HuH-7 (cell line): ENCODE measurements at places on chromosomes 7 and 10.

DNA sequence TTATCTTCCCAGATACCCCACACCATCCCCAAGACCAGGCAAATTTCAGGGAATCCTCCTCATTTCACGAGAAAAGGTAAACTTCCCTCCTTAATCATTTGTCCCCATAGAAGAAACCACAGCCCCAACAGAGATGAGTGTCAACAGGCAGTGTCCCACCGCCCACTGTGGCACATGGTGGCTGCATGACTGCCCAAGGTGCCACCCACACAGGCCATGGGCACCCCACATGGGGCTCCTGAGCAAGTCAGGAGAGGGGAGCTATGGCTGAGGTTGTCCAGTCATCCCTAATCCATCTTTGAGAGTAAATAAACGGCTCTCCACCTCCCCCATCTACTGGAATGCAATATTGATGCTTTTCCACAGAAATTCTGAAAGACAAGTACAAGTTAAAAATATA is 44.1 kb downstream of the ANTXRL start:
- DNase-seq = no peak

- no peak for DNase-seq
Measured at GRCh38 chr7:102978284-102978683, 65.5 kb downstream of the LRRC17 start.

- no peak for DNase-seq
Measured at GRCh38 chr10:29829776-29830175, 195.0 kb upstream of the SVIL start.

DNA sequence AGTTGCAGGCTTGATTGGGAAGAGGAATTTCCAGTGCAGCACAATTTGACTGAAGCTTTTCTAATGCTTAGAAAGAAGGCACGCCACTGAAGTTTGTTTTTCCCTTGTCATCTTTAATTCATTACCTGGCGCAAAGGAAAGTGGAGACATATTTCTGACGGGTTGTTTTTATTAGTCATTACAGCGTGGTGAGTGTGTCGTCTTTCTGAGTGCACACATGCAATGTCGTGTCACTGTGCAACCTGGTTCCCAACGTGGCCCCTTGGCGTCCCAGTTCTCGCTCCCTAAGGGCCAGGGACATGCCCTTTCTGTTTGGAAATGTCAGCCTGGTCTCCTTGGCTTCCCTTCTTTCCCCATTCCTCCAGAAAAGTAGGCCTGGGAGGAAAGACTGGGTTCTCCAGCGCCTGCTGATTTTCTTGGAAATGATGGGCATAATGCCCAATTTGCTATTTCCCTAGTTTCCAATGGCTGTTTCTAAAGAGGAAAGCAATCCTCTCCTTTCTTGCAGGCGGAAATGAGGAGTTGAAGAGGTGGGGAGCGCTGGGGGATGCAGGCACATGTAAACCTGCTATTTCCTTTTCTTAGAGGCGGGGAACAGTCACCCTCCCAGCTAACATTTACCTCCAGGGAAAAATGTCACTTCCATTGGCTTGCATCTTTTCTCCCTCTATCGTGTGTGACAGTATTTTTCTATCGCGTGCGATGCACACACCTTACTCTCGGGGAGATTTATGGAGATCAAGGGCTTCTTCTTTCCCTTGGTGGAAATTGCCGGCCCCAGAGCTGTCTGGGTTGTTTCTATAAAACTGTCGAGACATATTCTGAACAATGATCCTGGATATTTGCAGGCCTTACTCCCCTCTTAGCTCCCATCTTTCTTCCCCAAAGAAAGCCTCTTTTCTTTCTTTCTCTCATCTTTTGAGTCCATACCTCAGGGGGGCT is 249.8 kb downstream of the ARHGAP12 start:
- no peak for DNase-seq

- DNase-seq = no peak
Measured at GRCh38 chr10:66929375-66929774, 3.5 kb downstream of the LRRTM3 start.

- DNase-seq = no peak
Measured at GRCh38 chr7:11221984-11222383, 248.3 kb downstream of the PHF14 start.

- DNase-seq = no peak
Measured at GRCh38 chr10:112536663-112537062, 89.6 kb downstream of the VTI1A start.

- no peak for DNase-seq
Measured at GRCh38 chr10:112539340-112539739, 92.3 kb downstream of the VTI1A start.

DNA sequence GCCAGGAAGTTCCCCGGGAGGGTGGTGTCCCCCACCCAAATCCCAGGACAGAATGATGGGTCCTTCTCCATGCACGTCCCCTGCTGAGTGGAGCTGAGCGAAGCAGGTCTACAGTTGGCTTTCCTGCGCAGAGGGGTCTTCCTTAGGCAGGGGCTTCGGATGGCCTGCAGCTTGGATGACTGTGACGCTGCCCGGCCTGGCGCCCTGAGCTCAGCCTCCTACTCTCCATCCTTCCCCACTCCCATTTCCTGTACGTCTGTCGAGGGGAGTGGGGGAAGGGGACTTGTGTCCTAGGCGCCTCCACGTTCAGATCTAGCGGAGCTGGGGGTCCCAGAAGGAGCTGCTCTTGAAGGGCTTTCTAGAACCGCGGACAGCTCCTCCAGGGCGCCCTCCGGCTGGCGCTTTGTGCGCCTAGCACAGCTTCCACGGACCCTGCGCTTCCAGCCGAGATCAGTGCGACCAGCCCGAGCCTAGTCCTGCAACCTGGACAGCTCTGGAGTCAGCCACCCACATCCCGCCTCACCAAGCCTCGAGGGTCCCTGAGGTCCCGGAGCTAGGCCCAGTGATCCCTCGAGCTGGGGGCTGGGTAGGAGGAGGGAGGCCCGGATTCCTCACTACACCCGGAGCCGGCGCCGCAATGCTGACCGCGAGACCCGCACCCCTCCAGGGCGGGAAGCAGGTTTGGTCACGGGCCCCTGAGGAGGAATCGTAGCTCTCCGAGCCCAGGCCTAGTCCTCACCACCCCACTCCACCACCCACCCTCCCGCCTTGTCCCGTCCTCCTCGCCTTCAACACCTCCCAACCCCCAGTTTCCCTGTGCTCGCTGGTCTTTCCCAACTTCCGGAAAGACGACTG is 1.9 kb downstream of the GRID1 start:
- no peak for DNase-seq

GRCh38 chr7:43650457-43651052 is 67.6 kb downstream of the STK17A start:
- no peak for DNase-seq

DNA sequence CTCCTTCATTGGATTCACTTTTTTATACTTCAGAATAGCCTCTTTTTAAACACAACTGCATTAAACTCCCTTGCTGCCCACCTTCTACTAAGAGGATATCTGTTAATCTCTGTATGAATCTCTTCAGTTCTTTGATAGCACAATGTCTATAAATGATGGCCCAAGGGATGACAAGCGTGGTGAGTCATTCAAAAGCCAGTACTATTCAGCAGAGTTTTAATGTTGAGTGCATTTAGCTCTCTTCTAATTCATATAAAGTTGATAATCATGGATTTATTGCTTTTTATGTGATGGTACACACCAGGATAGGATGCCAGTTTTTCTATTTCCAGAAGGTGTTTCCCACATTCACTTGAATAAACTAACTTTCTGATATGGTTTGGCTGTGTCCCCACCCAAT is 57.4 kb upstream of the HECTD2 start:
- DNase-seq = no peak

- no peak for DNase-seq
Measured at GRCh38 chr7:50713123-50713965, 69.4 kb downstream of the GRB10 start.

DNA sequence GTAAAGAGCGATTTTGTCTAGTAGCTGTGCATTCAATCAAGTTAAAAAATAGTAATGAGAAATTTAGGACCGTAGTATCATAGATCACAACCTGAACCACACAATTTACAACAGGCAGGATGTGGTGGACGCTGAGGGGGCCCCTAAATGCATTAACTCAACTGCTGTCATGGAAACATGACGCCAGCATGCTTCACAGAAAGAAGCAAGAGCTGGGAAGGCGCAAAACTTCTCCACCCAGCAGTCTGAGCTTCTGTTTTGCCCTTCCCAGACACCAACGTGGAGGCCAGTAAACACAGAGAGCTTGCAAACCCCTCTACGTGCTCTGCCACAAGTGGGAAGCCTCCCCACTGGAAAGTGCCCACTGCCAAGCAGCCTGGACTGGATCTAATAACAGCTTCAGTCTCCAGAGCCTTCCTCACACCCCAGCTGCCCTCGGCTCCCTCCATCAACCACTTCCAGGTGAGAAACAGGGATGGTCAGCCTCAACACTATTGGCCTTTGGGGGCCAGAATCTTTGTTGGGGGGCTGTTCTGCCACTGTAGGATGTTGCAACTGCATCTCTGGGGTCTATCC is 151.8 kb downstream of the SFMBT2 start:
- DNase-seq = no peak

GRCh38 chr10:94133239-94133638 is 139.5 kb downstream of the PLCE1 start:
- DNase-seq = no peak

- no peak for DNase-seq
Measured at GRCh38 chr10:5648494-5649457, 17.6 kb downstream of the ASB13 start.

- DNase-seq = no peak
Measured at GRCh38 chr7:155198196-155198892, 99.3 kb upstream of the INSIG1 start.
